ENCODE measurements at places on chromosomes 2 and 18.

DNA sequence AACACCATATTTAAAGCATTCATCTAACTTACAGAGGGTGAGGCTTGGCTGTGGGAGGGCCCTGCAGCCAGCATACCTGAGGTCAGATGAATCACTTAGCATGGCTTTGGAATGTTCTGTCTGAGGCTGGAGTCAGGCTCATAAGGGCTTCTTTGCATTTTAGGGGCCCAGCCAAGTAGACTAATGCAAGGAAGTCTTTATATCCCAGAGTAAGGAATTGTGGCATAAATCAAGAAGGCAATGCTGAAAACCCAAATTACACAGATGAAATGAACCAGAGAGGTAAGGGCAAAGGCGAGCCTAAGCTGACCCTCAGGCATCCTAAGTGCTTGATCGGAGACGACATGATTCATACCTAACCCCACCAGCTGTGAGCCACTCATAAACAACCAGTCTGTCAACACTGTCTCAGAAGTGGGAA, 383.6 kb downstream of the DCC start:
- DNase-seq, result no peak

DNA sequence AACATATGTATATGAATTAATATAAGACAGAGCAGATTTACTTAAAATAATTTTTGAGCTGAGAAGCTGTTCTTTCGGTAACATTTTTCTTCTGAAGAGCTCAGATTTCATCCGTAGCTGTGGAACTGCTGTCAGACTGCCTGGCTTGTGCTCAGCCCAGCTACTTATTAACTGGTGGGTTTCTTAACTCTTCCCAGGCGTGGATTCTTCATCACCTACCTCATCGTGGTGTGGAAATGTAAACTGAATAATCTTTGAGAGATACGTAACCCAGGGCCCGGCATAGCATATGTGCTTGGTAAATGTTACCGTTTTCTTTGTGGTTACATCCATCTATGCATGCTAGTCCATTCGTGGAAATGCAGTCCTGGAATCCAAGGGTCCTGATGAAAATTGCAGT, 145.0 kb downstream of the MCFD2 start:
- no peak for DNase-seq

DNA sequence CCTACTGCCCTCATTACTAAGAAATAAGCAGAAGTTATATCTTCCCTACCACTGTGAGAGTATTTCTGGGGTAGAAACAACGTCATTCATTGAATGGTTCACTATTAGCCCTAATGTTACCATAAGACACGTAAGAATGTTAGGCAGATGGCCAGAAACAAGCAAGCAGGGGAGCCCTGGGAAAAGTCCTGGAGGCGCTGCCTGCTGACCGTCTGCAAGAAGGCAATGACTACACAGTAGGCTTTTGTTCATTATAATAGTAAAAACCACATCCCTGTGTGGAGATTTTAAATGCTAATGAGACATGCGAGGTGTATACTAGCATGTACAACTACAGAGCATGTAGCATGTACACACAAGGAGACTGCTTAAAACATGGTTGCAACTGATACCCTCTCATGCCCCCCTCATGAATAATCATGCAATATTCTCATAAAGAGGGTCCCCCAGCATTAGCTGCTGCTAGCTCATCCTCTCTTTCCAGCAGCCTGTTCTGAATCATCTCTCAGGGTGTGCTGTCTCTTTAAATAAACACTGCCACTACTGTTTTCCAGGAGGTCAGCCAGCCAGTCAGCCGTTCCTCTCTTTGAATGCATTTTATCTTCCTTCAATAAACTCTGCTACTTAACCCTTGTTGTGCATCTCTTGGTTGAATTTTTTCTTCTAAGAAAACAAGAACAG, 23.6 kb downstream of the SUCLG1 start:
- no peak for DNase-seq

- no peak for DNase-seq
These were observed 497.7 kb downstream of the STK39 start for GRCh38 chr2:167749660-167750059.

GRCh38 chr18:78984941-78985784, 5.5 kb downstream of the SALL3 start:
- no peak for DNase-seq

GRCh38 chr2:234949762-234950434, 1.9 kb upstream of the SH3BP4 start:
- DNase-seq, result no peak

DNA sequence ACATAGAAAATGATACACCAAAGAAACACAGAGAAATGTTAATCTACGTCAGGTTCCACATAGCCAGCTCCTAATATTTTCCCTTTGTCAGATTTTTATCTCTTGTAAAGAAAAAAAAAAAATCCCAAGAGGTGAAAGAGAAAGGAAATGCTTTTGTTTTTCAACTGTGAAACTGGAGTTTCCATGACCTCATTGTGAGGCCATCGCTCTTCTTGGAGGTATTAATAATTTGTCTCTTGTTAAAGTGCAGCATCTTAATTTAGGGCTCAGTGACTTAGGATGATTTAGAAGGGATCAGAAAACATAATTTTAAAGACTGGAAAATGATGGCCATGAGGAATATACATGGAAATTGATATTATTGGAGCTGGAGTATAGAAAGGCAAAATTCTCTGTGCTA, 21.7 kb downstream of the ARHGAP28 start:
- DNase-seq, result no peak

DNA sequence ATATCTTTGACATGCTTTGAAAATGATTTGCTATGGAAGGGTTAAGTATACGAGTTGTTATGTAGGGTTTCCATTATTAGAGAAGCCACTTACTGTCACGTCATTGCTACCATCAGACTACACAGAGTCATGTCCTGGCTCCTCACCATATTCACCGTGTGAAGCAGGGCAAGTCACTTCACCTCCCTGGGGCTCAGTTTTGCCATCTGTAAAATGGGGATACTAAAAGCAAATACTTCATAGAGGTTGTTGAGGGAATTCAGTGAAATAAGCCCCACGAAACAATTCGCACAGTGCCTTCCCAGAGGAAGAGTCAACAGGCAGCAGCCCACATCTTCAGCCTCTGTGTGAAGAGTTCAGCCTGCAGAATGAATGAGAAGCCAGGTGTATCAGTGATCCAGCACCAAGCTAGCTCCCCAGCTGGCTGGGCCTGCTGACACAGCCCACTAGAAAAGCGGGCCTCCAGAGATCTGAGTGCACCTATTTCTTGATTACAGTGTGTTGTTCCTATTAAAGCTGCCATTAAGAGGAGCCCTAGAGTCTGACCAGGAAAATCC, 3.4 kb downstream of the DIPK1C start:
- no peak for DNase-seq

GRCh38 chr18:74479486-74480148, 16.5 kb upstream of the CNDP2 start:
- peak; percentile 42 for DNase-seq

DNA sequence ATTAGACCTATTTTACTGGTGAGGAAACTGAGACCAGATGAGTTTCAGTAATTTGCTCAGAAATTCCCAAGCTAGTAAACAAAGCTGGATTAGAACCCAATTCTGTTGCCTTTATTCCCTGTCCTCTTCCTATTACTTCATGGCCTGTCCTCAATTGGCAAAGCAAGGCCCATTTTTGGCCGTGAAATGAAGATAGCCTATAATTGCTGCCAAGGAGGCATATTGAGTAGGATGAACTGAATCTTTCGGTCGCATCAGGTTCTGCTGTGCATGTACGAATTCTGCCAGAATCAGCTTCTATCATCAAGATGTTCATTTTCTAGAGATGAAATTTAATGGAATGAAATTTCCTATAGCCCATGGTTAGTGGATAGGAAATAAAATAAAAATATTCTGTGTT, 1485.2 kb upstream of the PIK3C3 start:
- no peak for DNase-seq

DNA sequence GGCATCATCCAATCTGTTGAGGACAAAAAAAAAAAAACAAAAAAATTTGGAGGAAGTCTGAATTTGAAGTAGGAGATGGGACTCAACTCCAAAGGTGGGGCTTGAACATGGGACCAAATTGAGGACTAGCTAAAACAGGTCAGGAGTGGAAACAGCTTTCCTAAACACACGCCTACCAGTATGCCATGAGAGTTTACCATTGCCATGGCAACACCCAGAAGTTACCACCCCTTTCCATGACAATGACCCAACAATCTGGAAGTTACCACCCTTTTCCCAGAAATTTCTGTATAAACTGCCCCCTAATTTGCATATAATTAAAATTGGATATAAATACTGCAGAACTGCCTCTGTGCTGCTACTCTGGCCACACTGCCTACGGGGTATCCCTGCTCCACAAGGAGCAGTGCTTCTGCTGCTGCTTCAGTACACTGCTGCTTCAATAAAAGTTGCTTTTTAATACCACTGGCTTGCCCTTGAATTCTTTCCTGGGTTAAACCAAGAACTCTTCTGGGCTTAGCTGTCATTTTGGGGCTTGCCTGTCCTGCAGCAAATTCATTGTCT, 73.3 kb upstream of the FSIP2 start:
- DNase-seq, result no peak

DNA sequence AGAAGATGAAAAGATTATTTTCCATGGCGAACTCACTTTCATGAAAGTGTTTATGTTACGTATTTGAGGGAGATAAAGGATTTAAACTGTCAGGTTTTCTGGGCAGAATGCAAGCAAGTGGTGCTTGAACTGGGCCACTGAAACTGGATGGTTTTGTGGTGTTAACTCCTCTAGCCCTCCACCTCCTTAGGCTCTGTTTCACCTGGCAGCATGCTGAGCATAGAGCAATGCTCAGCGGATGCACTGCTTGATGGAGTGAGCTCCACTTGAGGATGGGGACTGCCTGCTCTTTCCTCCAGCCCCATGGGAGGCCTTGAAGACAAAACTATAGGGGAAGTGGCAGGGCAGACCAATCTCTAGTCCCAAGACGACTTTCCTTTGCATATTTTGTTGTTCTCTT, 345.8 kb downstream of the TDRD15 start:
- DNase-seq, result no peak

- no peak for DNase-seq
These were observed 266.4 kb upstream of the FN1 start for GRCh38 chr2:215702116-215702902.

DNA sequence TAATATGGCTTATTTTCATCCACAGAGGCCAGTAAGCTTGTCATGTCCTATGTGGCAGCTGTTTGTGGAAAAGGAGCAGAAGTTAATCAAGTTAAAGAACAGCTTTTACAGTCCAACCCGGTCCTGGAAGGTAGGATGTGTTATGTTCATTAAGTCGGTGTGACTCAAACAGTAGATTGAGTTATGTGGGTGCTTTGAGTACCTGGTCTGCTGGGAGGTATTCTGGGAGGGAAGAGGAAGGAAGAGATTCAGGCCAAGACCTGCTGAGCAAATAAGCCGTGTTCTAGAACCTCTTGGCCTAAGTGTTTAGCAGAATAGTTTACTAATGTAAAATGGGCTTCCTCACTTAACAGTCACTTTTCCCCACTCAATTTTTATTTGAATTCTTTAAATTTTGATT, 96.2 kb downstream of the MYO1B start:
- no peak for DNase-seq

- DNase-seq, result no peak
These were observed 194.8 kb downstream of the ZFP36L2 start for GRCh38 chr2:43031471-43032212.

DNA sequence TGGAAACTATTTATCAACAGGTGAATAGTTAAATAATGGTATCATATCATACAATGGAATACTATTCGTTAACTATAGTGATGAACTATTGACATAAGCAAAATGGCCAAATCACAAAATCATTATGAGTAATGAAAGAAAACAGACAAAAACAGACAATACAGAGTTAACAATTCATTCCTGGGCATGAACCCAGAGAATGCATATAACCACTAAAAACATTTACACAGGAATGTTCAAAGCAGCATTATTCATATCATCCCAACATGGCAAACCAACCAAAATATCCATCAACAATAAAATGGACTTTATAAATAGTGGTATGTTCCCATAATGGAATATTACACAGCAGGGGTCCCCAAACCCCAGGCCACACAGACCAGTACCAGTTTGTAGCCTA, 131.2 kb upstream of the CYP1B1 start:
- no peak for DNase-seq

DNA sequence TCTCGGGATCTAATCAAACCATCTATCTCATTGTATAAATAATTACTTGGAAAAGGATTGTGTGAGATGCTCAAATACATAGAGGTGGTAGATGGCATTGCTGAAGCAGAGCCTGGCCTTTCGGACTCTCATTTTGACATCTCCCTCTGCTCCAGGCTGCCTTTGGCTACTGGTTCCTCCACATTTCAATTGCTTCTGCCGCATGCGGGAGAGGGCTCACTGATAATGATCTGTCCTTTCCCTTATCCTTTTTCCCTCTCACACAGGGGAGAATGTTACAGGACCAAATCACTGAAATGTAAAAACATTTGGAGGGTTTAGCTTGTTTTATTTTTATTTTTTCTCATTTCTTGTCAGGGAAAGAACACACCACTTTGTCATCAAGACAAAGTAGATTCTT, 380.6 kb upstream of the UBE2E3 start:
- DNase-seq, result no peak

DNA sequence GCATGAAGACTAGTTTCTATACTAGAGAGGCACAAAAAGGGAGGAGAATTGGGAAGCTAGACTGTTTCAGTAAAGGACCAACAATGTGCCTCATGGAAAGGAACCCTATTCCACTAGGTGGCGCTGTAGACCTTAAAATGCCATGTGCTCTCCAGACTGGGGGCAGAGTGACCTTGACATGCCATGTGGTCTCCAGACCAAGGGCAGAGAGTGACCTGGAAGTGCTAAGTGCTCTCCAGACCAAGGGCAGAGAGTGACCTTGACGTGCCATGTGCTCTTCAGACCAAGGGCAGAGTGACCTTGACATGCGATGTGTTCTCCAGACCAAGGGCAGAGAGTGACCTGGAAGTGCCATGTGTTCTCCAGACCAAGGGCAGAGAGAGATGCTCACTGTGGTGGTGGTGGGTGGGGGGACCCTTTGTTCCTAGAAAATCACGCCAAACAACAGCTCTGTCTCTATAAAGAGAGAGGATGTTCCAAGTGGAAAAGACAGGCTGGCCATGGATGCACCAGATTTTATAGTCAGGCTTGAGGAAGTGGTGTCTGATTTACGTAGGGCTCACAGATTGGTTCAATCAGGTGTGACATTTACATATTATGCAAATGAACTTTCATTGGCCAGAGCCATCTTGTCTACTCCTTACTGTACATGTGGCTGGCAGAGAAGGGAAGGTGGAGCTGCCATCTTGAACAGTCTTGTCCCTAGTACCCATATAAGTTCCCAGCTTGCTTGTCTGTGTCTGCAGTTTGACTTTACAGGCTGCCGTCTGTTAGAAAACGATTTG, 344.0 kb upstream of the DDX18 start:
- peak; percentile 61 for DNase-seq

DNA sequence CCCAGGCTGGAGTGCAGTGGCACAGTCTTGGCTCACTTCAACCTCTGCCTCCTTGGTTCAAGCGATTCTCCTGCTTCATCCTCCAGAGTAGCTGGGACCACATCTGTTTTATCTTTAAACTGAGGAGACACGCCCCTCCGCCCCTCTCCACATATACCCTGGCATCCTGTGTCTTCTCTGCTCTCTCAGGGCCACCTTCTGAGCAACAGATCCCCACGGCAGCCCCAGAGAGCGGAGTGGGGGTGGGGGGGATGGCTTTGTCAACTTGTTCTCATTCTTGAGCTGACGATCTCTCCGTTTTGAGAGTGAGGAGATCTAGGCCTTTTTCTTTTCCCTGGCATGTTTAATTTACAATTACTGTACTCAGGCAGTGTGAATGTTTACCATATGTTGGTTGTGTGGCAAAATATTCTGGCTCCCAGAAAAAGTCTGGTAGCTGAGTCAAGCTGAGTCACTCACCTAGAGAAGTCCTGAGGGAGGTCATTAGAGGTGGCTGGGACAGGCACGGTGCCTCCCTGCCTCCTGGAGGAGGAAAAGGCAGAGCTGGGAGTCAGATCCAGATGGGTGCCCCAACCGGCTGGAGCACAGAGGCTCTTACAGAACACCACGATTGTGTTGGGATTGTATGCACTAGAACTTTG, 19.5 kb upstream of the ID2 start:
- DNase-seq, result no peak
